ENCODE measurements at places on chromosomes 12 and 14.

DNA sequence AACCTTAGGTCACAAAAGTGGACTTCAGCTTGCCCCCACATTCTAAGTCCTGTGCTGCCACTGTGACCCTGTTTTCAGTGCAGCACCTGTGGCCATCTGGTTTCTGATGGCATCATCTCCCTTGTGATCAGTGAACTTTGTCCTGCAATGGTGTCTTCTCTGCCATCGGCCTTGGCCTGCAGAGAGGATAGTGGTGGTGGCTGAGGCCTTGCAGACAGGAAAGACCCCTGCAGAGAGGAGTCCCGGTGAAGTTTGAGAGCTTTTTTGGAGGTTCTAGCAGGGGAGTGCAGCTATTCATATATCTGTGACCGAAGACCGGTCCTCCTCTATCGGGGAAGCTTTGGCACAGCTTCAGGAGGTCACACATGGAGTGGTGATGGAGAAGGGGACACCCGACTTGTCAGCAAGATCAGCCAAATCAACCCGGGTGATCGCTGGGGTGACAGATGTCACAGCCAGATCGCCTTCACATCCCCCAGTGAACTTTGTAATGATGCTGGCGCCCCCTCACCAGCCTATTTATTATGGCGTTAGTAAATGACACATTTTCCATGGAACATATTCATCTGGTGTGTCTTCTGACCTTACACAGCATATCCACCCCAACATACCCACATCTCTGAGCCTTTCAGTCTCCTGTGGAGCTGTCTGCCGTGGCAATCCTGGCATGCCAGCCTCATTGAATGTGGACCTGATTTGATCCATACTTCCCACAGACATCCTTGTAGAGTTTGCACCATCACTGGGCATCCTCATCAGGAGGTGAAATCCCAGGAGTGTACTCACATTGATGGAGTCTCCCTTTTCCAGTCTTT lies 136.1 kb downstream of the PAPOLA start:
- DNase-seq: no peak

- no peak for DNase-seq
These were observed 198.8 kb downstream of the KITLG start for GRCh38 chr12:88381466-88381865.

- DNase-seq: no peak
These were observed 224.0 kb downstream of the KTN1 start for GRCh38 chr14:55803873-55804553.

GRCh38 chr12:9406564-9407424 lies 198.6 kb upstream of the PZP start:
- no peak for DNase-seq

- no peak for DNase-seq
These were observed 315.4 kb downstream of the DPF3 start for GRCh38 chr14:72578514-72578913.

DNA sequence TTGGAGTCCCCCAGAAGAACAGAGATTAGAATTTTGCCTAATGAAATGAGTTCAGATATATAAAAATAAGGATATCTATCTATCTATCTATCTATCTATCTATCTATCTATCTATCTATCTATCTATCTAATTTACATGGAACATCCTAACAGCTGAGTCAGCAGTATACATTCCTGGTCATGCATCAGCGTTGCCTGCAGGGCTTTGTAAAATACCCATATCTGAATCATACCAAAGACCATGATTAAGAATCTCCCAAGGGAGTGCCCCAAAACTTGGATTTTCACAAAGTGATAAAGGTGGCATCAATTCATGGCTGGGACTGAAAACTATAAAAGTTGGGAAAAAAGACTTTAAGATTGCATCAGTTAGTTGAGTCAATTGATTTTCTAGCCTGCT lies 32.7 kb upstream of the SYT10 start:
- no peak for DNase-seq
